Activated T-helper 1 cell treated with anti-CD3 and anti-CD28 coated beads, Interleukin-2, amount 50 U/mL, for 16 hours (primary cell): ENCODE measurements at places on chromosomes 16 and 17.

- DNase-seq = no peak
Observed at GRCh38 chr17:75976175-75976848, 2.7 kb downstream of the ACOX1 start.

DNA sequence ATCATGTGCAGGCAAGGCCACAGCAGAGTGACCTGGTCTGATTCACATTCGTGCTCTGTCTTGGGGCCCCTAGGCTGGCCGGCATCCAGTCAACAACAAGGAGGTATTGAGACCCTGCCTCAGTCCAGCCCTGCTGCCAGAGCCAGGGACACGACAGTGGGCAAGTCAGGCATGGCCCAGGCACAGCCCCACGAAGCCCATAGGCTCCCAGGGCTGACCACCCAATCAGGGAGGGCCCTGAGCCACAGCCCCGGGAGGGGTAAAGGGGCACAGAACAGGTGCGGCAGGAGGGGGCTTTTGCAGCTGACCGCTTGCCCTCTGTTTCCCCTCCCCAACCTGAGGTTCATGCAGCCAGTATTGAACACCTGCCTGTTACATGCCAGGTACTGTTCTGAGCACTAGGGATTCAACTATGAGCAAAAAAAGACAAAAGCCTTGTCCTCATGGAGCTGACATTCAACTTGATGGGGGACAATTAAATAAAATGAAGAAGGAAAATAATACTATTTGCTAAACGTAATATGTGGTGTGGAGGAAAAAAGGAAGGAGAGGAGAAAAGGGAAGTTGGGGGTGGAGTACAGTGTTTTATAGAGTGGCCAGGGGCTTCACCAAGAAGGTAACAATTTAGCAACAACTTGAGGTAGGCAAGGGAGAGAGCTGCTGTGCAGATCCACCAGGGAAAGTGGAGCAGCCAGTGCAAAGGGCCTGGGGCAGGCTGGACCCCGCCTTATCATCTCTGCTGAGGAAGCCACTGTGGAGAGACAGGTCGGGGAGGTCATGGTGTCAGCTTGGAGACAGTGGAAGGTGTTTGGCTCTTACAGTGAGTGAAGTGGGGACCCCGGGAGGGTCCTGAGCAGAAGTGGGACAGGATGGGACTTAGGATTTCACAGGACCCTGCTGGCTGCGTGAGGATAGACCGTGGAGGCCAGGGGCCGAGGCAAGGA lies 6.1 kb downstream of the DRC3 start:
- no peak for DNase-seq

DNA sequence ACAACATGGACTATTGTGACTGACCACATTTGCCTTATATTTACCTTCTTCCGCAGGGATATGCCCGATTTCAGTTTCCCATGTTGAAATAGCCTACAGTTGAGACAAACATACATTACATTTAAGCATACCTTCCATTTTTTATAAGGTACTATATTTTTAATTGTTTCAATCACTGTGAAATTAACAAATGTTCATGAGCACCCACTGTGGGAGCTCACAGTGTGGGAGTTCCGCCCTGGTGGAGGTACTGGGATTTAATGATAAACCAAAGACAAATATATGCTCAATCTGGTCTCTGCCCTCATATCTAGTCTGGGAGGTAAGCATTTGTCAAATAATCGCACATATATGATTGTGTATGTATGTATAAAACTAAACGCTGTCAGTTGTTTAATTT lies 15.8 kb upstream of the TOX3 start:
- no peak for DNase-seq

GRCh38 chr17:72496461-72496860 lies 375.6 kb downstream of the SOX9 start:
- DNase-seq = no peak

DNA sequence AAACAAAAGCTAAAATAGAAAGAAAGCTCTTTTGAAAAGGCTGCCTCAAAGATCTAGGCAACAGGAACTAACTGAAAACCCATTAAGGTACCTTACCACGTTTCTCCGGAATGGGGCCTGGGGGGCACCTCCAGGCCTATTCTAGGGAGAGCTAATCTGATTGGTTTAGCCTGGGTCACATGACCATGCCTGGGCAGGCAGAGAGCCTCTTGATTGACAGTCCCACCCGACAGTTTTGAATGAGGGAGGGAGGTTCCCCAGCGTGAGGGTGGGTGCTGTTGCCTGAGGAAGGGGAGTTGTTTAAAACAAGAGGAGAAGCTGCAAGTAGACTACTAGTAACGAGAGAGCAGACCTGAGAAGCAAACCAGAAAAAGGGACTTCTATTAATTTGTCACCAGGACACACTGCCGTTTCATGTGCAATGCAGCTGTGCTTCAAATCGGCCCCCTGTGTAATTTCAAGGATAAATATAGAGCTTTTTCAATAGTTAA lies 143.4 kb upstream of the HS3ST2 start:
- no peak for DNase-seq

GRCh38 chr17:2065949-2066400 lies 11.1 kb downstream of the HIC1 start:
- DNase-seq = no peak

DNA sequence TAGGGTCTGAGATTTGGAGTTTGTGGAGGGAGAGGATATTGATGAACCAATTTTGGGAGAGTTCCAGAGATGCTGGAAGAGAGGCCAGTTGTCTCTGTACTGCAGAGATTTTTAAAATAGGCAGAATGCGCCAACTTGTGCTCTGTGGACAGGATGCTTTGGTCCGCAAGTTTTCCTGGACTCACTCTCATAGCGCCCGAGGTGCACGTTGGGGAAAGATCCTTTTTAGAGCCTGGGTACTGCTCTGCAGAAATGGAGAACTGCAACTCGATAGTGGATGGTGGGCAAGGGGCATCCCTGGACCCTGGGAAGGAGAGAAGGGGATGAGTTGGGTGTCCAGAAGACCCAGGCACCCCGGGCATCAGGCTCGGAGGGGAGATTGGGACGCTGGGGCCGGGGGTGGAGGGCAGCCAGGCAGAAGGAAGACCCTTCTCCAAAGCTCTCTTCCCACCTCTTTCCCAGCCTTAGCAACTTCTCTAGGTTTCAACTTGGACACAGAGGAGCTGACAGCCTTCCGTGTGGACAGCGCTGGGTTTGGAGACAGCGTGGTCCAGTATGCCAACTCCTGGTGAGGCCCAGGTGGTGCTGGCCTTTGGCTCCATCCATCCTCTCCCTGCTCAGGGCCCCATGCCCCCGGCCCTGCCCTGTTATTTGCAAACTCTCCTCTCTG lies 590 bp downstream of the ITGAX start:
- DNase-seq = no peak

- no peak for DNase-seq
Observed at GRCh38 chr17:74742153-74742515, 5.1 kb downstream of the RAB37 start.

DNA sequence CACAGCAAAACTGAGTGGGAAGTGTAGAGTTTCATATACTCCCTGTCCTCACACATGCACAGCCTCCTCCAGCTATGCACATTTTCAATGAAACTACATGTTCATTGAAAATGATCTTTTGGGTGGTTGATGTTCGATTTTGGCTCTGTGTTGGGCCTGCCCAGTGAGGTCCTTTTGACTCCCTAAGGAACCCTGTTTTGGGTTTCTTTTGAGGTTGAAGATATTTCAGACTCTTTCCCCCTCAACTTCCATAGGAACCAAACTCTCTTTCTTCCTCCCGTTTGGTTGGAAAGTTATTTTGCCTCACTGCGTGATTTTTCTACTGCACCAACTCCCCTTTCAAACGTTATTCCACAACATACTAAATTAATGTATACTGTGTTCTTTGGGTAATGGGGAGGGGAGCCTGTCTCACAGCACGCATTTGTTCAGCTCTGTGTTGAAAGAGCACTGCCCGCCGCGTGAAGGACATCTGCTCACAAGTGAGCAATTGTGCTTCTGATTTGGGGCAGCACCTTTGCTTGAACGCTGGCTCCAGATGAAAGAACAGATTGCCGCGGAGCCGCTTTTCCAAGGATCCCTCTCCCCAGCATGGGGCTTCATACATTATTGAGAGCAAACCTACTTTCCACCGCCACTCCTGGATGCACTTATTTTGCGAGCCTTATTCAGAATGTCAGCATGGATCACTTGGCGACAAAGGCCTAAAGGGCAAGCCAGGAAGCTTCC lies 385.9 kb downstream of the WWOX start:
- DNase-seq = no peak

DNA sequence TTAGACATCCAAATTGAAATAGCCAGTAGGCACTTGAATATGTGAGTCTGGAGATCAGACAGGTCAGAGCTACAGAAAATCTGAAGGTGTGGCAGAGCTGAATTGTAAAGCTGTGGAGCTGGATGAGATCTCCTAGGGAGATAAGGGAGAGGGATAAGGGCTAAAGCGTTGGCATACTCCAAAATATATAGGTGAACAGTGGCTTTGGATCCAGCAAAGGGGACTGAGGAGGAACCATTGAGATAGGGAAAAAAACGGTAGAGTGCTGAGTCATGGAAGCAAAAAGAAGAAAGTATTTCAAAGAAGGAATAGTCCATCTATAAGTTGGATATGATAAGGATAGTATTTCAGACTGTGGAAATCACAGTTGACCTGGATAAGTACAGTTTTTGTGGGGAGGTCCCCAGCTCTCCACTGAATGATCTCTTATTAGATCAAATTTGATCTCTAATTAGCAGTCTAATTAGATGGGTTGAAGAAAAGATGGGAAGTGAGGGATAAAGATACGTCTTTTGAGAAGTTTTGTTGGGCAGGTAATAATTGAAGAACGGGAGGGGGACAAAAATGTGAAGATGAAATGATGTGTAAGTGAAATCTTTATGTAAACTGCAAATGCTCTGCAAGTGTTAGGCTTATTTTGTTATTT lies 587 bp upstream of the DBF4B start:
- no peak for DNase-seq

DNA sequence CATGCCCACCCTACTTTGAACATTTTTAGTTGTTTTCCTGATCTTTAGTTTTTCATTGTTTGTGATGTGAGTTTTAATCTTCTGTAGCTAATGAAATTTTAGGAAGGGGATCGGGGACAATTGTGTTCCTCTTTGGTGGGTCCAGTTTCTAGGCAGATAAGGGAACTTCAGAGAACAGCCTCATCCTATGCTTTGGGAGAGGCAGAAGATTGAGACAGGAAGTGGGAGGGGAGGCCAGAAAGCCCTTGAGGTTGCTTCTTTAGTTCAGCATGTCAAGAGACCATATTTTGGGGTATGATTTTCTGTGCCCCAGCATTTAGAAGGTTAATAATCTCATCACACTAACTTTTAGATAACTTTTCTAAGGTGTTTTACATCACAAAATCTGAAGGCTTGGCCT lies 191.0 kb downstream of the TANC2 start:
- DNase-seq = no peak

GRCh38 chr16:87415441-87415840 lies 23.3 kb downstream of the MAP1LC3B start:
- DNase-seq = no peak

DNA sequence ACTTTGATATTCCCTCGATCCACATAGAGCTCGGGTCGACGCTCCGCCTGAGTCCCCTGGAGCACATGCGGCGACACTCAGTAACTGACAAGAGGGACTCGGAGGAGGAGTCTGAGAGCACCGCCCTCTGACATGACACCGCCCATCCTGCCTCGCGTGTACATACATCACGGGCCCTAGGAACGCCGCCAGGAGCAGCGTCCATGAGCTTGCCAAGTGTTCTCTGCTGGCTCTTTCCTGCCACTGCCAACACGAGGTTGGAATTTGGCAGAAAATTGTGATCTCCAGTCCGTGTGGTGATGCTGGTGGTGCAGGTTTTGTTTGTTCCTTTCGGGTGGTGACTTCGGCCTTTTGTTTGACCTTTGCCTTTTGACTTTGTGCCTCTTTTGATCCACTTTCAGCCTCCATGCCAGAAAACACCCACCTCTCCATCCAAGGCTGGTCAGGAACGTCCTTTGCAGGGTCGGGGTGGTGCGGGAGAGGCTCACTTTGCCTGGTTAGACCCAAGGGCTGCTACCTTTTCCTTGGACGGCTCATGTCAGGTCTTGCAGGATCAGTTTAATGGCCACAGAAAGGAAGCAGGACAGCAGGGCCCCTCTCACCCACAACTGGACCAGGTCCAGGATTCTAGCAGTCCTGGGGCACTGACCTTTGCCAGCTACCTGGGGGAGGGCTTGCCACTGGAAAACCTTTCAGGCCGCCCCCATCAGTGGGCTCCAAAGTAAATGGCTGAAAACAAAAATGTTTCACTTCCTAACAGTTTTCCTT lies 27.6 kb downstream of the ELAC2 start:
- no peak for DNase-seq

- DNase-seq = no peak
Observed at GRCh38 chr17:4806456-4806776, 536 bp upstream of the PLD2 start.

- DNase-seq = no peak
Observed at GRCh38 chr16:72983241-72983640, 64.7 kb downstream of the ZFHX3 start.

- DNase-seq = no peak
Observed at GRCh38 chr16:24045641-24046040, 209.9 kb downstream of the PRKCB start.
